ENCODE measurements at places on chromosomes 7 and 10.
A peak's percentile ranks its signal among the peaks of the same experiment; 100 is the strongest.

GRCh38 chr7:11133436-11133959 is 159.8 kb downstream of the PHF14 start:
- no peak for DNase-seq

- no peak for DNase-seq
Observed at GRCh38 chr7:3259711-3260400, 41.2 kb upstream of the SDK1 start.

GRCh38 chr7:16741676-16742075 is 11.9 kb upstream of the TSPAN13 start:
- no peak for DNase-seq

DNA sequence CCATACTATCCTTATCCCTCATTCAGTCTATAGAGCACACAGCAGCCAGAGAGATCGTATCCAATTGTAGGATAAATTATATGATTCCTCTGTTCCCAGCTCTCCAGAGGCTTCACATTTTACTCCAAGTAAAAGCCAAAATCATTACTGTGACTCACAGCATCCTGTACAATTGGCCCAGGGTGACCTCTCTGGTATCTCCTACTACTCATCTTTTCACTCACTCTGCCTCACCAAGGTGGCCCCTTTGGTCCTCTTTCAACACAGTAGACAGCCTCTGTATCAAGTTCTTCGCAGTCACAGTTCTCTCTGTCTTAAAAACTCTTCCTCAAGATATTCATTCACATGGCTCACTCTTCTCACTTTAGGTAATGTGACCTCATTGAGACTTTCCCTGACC is 72.6 kb upstream of the LSM8 start:
- no peak for DNase-seq

DNA sequence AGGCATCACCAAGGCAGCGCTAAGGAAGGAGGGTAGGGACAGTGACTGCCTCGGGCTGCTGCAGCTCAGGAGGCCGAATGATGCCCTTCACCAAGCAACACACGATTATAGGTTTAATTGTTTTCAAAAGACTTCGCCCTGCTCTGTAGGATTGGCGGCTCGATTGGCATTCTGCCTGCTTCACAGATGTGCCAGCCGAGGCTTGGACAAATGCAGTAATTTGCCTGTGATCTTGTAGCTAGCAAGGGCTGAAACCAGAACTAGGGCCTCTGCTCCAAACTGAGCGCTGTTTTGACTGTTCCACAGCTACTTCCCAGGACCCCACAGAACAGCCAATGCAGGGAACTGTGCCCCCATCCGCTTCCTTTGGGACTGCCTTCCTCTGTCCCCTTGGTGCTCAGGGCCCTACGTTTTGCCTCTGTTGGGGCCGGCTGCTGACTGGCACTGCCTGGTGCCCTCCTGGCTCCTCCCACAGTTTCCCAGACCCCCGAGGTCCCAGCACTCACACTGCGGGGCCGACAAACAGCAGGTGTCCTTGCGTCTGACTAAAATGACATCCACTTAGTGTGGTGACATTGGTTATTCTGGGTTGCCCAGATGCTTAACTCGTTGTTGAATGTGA is 62.6 kb upstream of the EN2 start:
- DNase-seq, result peak; percentile 20

DNA sequence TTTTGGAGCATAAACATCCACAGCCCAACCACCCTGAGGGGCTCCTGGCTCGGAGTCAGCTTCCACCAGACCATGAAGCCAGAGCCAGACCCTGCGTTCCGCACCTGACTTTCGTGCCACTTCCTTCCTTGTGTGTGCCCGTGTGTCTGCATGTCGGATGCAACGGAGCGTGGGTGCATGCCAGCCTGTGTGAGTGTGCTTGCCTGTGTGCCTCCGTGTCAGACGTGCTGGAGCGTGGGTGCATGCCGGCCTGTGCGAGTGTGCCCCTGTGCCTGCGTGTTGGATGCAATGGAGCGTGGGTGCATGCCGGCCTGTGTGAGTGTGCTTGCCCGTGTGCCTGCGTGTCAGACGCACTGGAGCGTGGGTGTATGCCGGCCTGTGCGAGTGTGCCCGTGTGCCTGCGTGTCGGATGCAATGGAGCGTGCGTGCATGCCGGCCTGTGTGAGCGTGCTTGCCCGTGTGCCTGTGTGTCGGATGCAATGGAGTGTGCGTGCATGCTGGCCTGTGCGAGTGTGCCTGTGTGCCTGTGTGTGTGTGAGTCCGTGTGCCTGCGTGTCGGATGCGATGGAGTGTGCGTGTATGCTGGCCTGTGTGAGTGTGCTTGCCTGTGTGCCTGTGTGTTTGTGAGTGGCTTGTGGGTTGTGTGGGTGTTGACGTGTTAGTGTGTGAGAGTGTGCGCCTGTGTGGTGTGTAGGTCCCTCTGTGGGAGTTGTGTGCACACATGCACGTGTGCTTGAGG is 28.1 kb upstream of the KNDC1 start:
- DNase-seq, result no peak

GRCh38 chr7:37216156-37216852 is 232.4 kb downstream of the ELMO1 start:
- DNase-seq, result no peak

DNA sequence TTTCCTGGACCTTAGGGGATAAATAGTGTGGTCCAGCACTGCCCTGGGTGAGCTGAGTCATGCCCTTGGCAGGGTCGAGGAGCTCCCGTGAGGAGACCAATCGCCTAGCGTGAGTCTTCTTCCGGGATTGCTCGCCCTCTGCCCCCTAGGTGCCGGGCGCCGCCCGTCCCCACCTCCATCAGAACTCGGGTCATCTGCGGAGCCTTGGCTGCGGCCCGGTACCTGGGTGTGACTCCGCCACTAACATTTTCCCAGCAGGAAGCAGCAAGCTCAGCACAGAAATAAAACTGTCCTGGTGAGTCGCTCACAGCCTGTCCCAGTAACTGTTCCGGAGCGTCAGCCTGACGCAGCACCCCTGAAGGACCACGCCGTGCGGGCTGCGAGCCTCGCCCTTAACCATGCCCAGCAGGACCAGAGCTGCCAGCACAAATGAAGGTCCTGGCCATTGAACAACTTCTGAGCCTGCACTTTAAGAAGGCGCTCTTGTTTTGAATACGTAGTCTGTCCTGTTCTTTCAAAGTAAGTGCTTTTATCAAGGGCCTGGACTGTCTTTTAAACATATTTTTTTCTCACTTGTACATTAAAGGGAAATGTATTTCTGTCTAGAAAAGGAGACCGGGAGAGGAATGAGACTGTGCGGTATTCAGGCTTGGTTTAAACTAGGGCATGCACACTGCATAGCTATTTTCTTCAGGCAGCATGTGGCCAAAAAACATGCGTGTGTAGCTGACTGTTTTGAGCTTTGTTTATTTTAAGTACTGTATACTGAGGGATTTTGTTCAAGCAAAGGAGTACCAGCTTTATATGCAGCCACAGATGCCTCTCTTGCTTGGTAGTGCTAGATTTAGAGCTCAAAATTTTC is 136.7 kb downstream of the HECW1 start:
- DNase-seq, result no peak

DNA sequence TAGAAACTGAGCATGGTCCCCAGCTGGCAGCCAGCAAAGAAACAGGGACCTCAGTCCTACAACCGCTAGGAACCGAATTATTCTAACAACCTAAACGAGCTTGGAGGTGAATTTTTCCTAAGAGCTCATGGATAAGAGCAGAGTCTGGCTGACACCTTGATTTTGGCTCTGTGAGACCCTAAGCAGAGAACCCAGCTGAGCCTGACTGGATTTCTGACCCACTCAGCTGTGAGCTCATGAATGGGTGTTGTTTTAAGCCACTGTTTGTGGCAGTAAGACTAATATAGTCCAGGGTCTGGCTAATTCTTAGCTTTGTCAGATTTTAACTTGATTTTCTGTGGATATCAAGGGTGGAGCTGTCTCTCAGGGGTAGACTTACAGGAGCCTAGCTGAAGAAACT is 77.1 kb downstream of the KAT6B start:
- no peak for DNase-seq

GRCh38 chr7:143495851-143496250 is 18.2 kb downstream of the TAS2R41 start:
- DNase-seq, result no peak

- DNase-seq, result no peak
Observed at GRCh38 chr10:102398172-102399020, 2.9 kb downstream of the NFKB2 start.

DNA sequence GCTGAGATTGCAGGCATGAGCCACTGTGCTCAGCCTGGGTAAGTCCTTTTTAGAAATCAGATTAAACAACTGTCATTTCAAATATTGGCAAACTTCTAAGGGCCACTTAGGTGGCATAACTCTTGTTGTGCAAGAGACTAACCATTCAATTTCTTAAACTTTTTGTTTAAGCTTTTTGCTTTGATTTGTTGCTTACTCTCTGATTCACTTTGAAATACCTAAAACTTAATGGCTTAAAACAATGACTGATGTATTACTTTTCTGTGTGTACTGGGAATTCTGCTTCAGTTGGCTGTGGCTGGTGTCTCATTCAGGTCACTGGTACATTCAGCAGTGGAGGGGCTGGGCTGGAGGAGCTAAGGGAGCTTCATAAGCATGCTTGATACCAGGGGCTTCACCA is 28.9 kb downstream of the ZNF25 start:
- DNase-seq, result no peak

GRCh38 chr10:5697342-5697741 is 12.7 kb downstream of the TASOR2 start:
- DNase-seq, result no peak
